ENCODE measurements at places on chromosomes 1 and 21.

GRCh38 chr1:151990856-151991198, 2.8 kb downstream of the S100A10 start:
- DNase-seq = no peak
- no peaks in the 10 kb centered on the region for H3K27me3 ChIP-seq
- H3K27ac ChIP-seq = peak overlapping the region; percentile 99
- peak overlapping the region; percentile 88 for H3K4me3 ChIP-seq
- peaks cover 3% of the 10 kb centered on the region for H3K36me3 ChIP-seq
- peaks cover 77% of the 10 kb centered on the region for H3K4me1 ChIP-seq

- H3K36me3 ChIP-seq = no peaks in the 10 kb centered on the region
- no peak for DNase-seq
- H3K27me3 ChIP-seq = peaks cover 3% of the 10 kb centered on the region
- H3K4me3 ChIP-seq = no peak overlapping the region
- H3K27ac ChIP-seq = no peak overlapping the region
Measured at GRCh38 chr1:101605878-101606277, 369.1 kb downstream of the S1PR1 start.

DNA sequence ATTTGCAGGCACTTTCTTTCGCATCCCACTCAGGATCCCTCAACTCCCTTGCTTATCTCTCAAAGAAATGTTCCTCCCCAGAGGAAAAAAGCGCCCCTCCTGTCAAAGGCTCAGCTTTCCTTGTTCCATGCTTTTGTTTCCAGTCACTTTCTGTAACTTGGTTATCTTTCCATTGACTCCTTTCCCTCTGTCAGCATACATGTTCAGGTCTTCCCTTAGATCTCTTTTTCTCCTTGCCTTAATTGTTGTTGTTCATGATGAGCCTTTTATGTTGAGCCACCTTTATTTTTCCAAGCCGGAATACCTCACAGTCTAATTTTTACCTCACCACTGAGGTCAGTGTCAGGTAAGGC, 46.5 kb upstream of the PODN start:
- H3K4me1 ChIP-seq = peaks cover 27% of the 10 kb centered on the region
- no peaks in the 10 kb centered on the region for H3K27me3 ChIP-seq
- H3K36me3 ChIP-seq = no peaks in the 10 kb centered on the region
- H3K27ac ChIP-seq = peak overlapping the region; percentile 46

GRCh38 chr1:172286629-172287076, 133.8 kb upstream of the C1orf105 start:
- H3K4me1 ChIP-seq = peaks cover 38% of the 10 kb centered on the region
- no peaks in the 10 kb centered on the region for H3K27me3 ChIP-seq
- no peak overlapping the region for H3K4me3 ChIP-seq
- no peak for DNase-seq

- peaks cover 20% of the 10 kb centered on the region for H3K36me3 ChIP-seq
- H3K27ac ChIP-seq = no peak overlapping the region
- H3K27me3 ChIP-seq = no peaks in the 10 kb centered on the region
- peak; percentile 72 for DNase-seq
- H3K4me3 ChIP-seq = no peak overlapping the region
Measured at GRCh38 chr21:42844411-42845113, 34.8 kb downstream of the WDR4 start.

GRCh38 chr1:214739621-214740238, 136.7 kb downstream of the CENPF start:
- no peaks in the 10 kb centered on the region for H3K4me1 ChIP-seq
- H3K27ac ChIP-seq = no peak overlapping the region
- no peak for DNase-seq
- no peak overlapping the region for H3K4me3 ChIP-seq
- peaks cover 12% of the 10 kb centered on the region for H3K27me3 ChIP-seq

GRCh38 chr1:38672692-38673091, 186.9 kb downstream of the RRAGC start:
- H3K27me3 ChIP-seq = peaks cover 54% of the 10 kb centered on the region
- peaks cover 2% of the 10 kb centered on the region for H3K36me3 ChIP-seq
- no peak overlapping the region for H3K27ac ChIP-seq
- H3K4me3 ChIP-seq = no peak overlapping the region
- DNase-seq = no peak
